ENCODE measurements at places on chromosomes 7 and 10. TPM values are rescaled to one million over a fixed set of nuclear protein-coding genes. Genes with fewer than 3 reads are reported as not detected.

DNA sequence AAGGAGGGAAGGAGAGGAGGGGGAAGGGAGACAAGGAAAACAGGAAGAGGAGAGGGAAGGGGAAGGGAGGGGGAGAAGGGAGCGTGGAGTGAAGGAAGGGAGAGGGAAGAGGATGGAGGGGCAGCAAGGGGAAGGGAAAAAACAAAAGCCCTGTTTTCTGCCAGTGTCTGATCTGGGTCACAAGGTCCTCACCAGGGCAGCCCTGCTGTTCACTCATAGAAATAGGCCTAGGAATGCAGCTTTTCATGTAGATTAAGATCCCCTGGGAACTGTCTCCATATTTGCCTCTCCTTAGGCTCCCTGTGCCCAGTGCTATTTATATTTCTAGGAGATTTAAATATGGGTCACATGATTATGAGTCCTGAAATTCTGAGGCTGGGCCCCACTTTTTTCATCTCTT, 790.7 kb downstream of the TNS3 start:
- DNase-seq, result no peak

GRCh38 chr7:105046414-105046813, 32.4 kb downstream of the KMT2E start:
- no peak for DNase-seq

- DNase-seq, result no peak
Observed at GRCh38 chr7:11428877-11429581, 403.0 kb downstream of the THSD7A start.

GRCh38 chr10:100043796-100044195, 34.0 kb upstream of the DNMBP start:
- DNase-seq, result no peak

GRCh38 chr7:39433550-39433949, 132.7 kb upstream of the YAE1 start:
- no peak for DNase-seq

GRCh38 chr10:98858525-98858924, 377.1 kb downstream of the HPSE2 start:
- DNase-seq, result no peak

The KLF14 gene
- 0.10 TPM for total RNA-seq

GRCh38 chr10:1026578-1026977, 919 bp upstream of the IDI2 start:
- no peak for DNase-seq

- DNase-seq, result no peak
Observed at GRCh38 chr7:19920166-19920565, 146.7 kb upstream of the TMEM196 start.

DNA sequence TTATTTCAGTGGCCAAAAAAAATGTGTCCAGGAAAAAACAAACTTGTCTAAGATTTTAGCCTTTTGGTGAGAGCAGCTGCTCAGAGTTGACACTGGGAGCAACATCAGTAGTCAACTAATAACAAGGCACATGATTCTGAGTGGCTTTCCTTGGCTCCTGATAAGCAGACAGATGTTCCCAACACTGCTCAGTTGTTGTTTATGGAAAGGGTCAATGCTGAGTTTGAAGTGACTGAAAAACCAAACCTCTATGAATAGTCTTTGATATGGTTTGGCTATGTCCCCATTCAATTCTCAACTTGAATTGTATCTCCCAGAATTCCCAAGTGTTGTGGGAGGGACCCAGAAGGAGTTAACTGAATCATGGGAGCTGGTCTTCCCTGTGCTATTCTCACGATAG, 12.3 kb downstream of the DYDC1 start:
- no peak for DNase-seq

- DNase-seq, result no peak
Observed at GRCh38 chr7:94333810-94334209, 60.9 kb upstream of the COL1A2 start.

GRCh38 chr10:124508070-124508667, 46.5 kb downstream of the LHPP start:
- no peak for DNase-seq

The PHKG1 gene
- total RNA-seq, result 2.0 TPM

The EPC1 gene
- total RNA-seq, result 72.7 TPM

DNA sequence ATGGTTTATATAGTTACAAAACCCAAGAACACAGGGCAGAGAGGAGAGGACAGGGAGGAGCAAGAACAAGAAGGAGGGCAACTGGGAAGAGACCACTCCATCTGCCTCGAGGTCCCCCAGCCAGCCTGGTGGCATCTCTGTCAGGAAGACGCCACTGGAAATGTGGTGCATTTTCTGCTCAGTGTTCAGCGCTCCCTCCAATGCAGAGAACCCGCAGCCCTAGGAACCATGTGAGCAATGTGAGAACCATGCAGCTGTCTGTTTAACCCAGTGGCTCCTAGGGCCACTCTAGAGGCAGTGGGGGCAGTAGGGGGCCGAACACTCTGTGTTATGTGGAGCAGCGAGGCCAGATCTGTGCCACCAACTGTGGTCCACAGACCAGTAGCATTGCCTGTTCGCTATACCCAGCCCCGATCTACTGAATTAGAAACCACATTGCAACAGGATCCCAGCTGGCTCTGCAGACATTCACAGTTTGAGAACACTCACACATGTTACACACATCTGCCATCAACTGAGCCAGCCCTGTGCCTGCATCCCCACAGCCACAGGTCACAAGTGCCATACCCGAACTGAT, 110.2 kb downstream of the CPXM2 start:
- no peak for DNase-seq

- no peak for DNase-seq
Observed at GRCh38 chr10:24731942-24732341, 8.3 kb upstream of the ARHGAP21 start.

DNA sequence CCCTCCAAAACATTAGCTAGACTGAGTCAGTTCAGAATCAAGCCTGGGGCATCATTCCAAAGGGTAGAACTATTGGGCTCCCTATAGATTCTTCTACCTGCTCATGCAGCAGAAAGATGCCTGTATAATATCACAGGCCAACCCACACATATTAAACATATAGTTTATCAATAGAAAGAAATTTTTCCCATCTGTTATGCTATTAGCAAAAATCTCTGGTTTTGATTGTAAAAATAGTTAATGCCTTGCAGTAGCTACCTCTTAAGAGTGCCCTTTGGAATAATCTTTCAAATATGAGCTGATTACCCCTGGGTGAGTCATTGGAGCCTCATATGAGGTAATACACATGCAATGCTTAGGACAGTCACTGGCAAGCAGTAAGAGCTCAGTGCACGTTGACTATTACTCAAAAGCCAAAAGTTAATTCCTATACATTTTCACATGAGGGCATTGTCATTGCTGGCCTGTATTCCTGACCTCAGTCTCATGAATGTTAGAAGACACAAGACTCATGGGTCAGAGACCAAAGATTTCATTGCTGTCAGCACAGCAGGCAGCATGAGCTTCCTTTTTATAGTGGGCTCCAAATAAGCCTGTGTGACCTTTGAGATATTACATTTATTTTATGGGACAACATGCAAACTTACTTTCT, 180.0 kb downstream of the FGFR2 start:
- DNase-seq, result no peak

GRCh38 chr10:131212763-131213325, 98.7 kb downstream of the TCERG1L start:
- no peak for DNase-seq

- no peak for DNase-seq
Observed at GRCh38 chr7:137342265-137342664, 1.3 kb downstream of the PTN start.

DNA sequence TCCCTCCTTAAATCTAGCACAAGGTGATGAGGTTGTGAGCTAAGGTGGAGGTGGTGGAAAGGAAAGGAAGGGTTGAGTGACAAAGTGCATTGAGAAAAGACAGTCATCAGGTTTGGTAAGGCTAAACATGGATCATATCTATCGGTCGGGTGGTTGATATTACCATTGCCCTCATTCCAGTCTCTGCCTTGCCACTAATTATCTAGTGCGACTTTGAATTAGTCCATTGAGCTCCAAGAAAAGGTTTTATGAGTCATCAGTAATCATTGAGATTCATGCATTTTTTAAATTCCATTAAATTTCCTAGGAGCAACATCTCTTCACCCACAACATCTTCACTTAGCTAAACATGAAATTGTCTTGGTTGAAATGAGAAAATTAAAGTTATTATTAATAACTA, 68.9 kb upstream of the FRMD4A start:
- DNase-seq, result no peak

The C10orf90 gene
- not detected for total RNA-seq

DNA sequence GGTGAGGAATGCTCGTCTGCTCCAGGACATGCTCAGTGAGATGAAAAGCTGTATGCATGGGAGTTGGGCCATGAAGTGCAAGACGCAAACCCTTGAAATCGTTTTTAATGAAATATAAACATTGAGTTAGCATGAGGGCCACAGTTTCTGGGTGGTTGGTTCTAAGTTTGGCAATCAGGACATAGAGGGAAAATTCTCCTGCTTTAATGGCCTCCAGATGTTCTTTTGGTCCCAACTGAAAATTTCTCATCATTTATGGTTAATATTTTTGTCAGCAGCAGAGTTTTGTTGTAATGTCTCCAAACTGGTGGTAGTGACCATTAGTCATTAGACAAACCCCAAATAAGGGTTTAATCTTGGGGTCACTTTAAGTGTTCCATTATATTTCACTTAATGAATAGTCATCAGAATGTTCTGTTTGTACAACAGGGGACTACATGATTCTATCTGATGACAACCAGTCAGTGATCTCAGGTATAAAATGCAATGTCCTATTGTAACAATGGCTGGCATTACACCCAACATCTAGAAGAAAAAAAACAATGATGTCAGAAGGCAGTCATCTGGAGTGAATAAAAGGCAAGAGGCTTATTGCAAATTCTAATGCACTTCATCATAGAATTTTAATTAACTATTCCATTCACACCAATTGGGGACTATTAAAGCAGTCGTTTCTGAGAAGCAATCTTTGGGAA, 197.4 kb downstream of the JCAD start:
- DNase-seq, result no peak

The ANKRD1 gene
- not detected for total RNA-seq

DNA sequence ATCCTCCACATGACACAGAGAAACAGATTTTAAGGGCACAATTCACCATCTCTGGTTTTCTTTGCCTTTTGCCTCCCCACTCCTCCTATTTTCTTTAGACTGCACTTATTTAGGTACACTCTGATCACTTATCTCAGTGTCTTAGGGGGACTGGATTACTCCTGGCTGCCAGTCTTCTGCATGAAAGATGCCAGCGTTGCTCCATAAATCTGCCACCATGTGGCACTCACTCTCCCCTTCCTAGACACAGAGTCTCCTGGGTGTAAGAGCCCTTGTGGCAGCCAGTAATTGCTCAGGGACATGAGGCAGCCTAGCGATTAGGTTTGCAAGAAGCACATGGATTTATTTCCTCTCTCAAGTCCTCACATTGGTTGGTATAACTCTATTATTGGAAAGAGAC, 34.5 kb upstream of the RBM20 start:
- DNase-seq, result no peak

The DPYSL4 gene
- 0.78 TPM for total RNA-seq

DNA sequence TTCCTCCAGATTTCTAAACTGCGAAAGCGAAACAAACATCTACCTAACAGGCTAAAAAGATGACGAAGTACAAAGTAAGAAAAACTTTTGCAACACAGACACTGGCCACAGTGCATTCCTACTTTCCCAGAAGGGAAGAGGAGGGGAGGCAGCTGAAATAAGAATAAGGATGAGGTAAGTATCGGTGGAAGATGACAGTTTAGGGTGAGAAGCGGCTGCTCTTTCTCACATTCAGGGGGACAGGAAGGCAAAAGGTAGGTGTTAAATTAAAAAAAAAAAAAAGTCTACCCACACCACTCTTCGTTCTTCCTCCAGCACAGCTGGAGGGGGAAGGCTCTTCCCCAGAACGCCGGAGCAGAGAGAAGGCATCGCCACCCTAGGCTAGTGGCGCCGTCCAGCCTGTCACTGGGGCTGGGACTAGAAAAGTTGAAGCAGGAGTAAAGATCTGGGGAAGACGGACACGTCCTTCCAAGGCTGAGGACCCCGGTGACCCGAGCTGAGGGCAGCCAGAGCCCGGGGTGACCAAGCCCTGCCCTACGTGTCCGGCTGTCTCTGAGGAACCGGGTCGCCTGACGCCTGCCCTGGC, 846 bp downstream of the DNAJC1 start:
- DNase-seq, result no peak

DNA sequence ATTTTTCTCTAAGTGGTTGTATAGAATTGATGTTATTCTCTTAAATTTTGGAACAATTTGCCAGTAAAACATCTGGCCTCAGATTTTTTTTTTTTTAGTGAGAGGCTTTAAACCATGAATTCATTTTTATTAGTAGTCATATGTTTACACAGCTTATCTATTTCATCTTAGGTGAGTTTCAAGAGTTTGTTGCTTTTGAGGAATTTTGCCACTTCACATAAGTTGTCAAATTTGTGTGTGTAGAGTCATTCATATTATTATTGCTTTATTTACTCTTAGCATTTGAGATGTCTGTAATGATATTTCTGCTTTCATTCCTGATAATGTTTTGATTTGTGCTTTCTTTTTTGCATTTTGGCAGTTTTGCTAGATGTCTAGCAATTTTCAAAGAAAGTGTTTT, 132.1 kb downstream of the CCSER2 start:
- no peak for DNase-seq

DNA sequence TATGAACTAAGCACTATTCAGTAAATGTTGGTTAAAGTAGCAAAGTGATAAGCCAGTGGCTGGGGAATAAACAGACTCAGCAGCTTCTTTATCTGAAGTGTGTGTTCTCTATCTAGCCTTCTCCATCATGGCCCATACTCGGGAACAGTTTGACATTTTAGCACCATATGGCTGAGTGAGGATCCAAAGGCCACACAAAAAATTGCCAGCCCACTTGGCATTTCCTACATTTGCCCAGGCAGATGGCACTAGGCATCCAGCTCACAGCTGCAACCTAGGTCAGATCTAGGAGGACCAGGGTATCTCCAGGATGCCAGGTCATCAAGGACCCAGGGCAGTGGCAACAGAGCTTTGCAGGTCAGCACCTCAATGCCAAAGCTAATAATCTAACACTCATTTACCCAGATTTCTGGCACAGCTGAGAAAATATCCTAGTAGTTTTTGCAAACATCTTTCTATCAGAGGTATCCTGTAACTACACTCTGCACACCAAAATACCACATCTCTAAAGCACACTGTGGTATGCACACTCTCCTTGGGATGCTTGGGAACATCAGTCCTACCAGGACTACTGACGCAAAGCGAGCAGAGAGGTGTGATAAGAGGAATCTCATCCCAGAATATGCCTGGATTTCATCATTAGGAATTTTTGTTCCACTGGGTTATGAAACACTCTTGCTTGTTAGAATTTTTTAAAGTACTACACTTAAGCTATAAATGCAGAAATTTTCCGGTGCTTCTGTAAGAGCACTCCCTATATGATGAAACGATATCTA, 61.7 kb downstream of the DOCK4 start:
- DNase-seq, result no peak

The PAX4 gene
- not detected for total RNA-seq
